ENCODE measurements at places on chromosomes 7 and 10. TPM values are rescaled to one million over a fixed set of nuclear protein-coding genes. Genes with fewer than 3 reads are reported as not detected.

GRCh38 chr7:127932496-127932895, 98.7 kb downstream of the LRRC4 start:
- H3K4me3 ChIP-seq = no peak overlapping the region
- no peak overlapping the region for H3K27ac ChIP-seq
- H3K4me1 ChIP-seq = peaks cover 3% of the 10 kb centered on the region
- H3K36me3 ChIP-seq = peaks cover 29% of the 10 kb centered on the region
- H3K27me3 ChIP-seq = no peaks in the 10 kb centered on the region

The CPA4 gene
- not detected for total RNA-seq

DNA sequence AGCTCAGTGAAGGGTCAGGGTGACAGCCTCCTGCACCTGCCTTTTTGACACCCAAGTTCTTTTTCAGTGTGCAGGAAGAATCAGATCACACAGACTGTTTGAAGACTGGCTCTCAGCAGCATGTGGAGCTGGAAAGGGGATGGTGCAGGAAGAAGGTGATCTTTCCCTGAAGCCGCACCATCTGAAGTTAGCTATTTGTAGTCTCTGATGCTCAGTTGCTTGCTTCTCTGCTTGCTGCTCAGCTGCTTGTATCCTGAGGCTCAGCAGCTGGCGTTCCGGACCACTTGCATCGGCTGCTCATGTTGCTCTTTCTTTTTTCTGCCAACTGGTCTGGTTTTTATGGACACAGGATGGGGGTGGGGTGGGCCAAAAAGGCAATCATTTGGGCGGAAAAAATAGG, 15.8 kb upstream of the DNMBP start:
- no peak for DNase-seq
- no peaks in the 10 kb centered on the region for H3K4me1 ChIP-seq
- H3K36me3 ChIP-seq = no peaks in the 10 kb centered on the region
- no peaks in the 10 kb centered on the region for H3K27me3 ChIP-seq

GRCh38 chr10:99938563-99938962, 71.2 kb downstream of the DNMBP start:
- H3K27ac ChIP-seq = no peak overlapping the region
- no peak overlapping the region for H3K4me3 ChIP-seq
- H3K36me3 ChIP-seq = no peaks in the 10 kb centered on the region
- DNase-seq = no peak
- H3K4me1 ChIP-seq = no peaks in the 10 kb centered on the region

GRCh38 chr7:133869556-133869955, 257.6 kb upstream of the LRGUK start:
- H3K4me1 ChIP-seq = no peaks in the 10 kb centered on the region
- H3K27me3 ChIP-seq = no peaks in the 10 kb centered on the region
- no peak overlapping the region for H3K4me3 ChIP-seq
- no peaks in the 10 kb centered on the region for H3K36me3 ChIP-seq

The ST8SIA6 gene
- 13.9 TPM for total RNA-seq

DNA sequence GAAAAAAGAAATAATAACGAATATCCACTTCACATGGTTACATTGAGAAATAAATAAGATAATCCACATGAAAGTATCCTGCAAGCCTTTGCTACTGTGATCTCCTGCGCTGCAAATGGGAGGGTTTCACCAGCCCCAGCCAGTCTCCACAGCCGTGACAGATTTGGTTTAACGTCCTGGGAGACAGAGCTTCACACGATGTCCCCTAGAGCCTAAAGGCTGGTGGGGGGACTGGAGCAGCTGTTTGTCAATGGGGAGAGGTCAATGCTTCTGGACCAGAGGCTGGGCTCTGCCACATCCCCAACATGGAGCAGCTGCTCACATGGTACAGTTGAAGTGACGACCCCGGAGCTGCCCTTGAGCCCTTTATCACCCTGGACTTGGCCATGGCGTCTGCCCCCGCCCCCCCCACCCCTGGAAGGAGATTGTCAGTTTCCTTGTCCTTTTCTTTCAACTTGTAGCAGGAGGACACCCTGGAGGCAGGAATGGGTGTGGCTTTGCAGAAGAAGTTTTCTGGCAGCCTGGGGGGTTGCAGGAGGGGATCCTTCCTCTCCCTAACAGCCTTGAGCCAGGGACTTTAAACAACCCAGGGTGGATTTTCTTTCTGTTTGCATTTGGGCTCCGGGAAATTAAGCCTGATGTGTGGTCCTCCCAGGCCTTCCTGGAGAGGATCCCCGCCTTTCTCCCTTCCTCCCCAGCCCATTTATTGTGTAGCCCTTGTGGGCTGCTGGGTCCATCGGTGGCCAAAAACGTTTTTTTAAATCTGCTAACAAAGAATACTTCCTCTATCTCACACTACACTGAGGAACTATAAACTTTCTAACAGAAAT, 37.0 kb upstream of the MXI1 start:
- H3K36me3 ChIP-seq = no peaks in the 10 kb centered on the region
- peaks cover 56% of the 10 kb centered on the region for H3K27me3 ChIP-seq
- no peak for DNase-seq
- H3K4me3 ChIP-seq = no peak overlapping the region
- no peak overlapping the region for H3K27ac ChIP-seq

The PRLHR gene
- total RNA-seq = not detected

GRCh38 chr7:134554417-134554966, 5.6 kb downstream of the AKR1B15 start:
- H3K4me3 ChIP-seq = no peak overlapping the region
- H3K36me3 ChIP-seq = no peaks in the 10 kb centered on the region
- no peaks in the 10 kb centered on the region for H3K4me1 ChIP-seq
- no peaks in the 10 kb centered on the region for H3K27me3 ChIP-seq
- DNase-seq = no peak

- peaks cover 5% of the 10 kb centered on the region for H3K36me3 ChIP-seq
- H3K27me3 ChIP-seq = no peaks in the 10 kb centered on the region
- no peak overlapping the region for H3K4me3 ChIP-seq
- no peak for DNase-seq
- no peak overlapping the region for H3K27ac ChIP-seq
Measured at GRCh38 chr7:55470261-55470660, 102.0 kb downstream of the VOPP1 start.

The AASS gene
- total RNA-seq = 35.6 TPM

DNA sequence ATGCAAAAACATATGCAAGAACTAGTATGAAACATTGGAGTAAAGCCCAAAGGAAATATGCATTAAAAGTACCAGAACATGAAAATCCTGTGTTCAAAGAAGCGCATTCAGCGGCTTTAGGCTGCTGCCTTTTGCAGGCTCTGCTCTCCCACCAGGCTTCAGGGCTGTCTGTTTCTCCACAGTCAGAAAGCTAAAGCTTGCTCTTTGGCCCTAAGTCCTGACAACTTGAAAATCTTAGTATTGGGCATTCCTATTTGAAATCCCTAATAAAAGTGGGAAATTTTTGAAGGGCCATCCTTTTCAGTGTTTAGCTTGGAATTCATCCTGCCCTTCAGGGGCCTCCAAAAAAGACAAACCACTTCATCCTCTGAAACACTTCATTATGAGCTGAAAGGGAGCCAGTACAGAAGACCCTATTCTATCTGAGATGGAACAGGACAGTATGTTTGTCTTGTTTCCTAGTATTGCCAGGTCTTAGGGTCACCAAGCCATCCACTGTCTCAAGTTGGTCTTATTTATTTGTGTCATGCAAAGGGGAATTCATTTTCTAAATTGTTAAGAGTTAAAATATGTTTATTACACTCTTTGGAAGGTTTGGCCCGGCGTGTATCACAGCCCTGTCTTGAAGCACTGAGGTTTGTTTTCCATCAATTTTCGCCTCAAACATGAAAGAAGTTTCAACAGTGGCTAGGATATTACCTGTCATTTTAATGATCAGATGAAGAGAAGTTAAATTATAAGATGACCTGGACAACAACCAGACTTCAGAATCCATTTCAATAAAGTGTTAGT, 326.3 kb upstream of the BMPER start:
- no peaks in the 10 kb centered on the region for H3K27me3 ChIP-seq

- no peak for DNase-seq
- H3K27ac ChIP-seq = no peak overlapping the region
- H3K4me3 ChIP-seq = no peak overlapping the region
- H3K36me3 ChIP-seq = no peaks in the 10 kb centered on the region
Measured at GRCh38 chr10:8181496-8182157, 127.1 kb downstream of the GATA3 start.

- no peaks in the 10 kb centered on the region for H3K36me3 ChIP-seq
- DNase-seq = no peak
- no peaks in the 10 kb centered on the region for H3K27me3 ChIP-seq
- no peak overlapping the region for H3K27ac ChIP-seq
- H3K4me1 ChIP-seq = no peaks in the 10 kb centered on the region
Measured at GRCh38 chr7:50533866-50534265, 31.3 kb downstream of the DDC start.

DNA sequence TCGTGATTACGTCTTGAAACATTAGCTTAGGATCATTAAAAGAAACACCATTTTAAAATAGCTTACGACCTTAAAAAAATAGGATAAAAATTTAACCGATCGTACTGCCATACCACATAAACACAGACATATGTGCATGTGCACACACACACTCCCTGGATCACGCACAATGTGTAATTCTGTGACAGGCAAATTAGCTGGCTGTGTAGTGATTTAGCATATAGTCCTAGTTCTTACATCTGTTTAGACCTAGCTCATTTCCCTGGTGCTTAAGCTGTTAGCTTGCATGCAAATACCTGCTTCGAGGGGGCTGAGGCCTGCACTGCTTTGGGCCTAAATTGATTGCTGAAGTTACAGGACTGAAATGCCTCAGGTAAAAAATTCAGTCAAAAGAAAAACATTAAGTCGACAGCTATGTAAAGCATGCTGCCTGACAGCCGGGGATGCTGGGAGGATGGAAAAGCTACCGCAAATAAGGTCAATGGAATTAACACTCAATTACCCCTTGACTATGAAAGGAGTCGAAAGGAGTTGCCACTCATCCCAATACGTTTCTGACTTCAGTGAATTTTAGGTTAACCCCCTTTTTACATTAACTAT, 267.1 kb upstream of the FZD8 start:
- H3K27me3 ChIP-seq = no peaks in the 10 kb centered on the region
- peaks cover 17% of the 10 kb centered on the region for H3K4me1 ChIP-seq
- no peak overlapping the region for H3K27ac ChIP-seq
- H3K4me3 ChIP-seq = no peak overlapping the region
- no peak for DNase-seq
- no peaks in the 10 kb centered on the region for H3K36me3 ChIP-seq

GRCh38 chr10:78266741-78267469, 233.2 kb downstream of the RPS24 start:
- no peak overlapping the region for H3K4me3 ChIP-seq
- no peaks in the 10 kb centered on the region for H3K36me3 ChIP-seq
- DNase-seq = no peak
- peak overlapping the region; percentile 47 for H3K27ac ChIP-seq
- no peaks in the 10 kb centered on the region for H3K4me1 ChIP-seq

The MAT1A gene
- total RNA-seq = 0.69 TPM

- H3K4me3 ChIP-seq = peak overlapping the region; percentile 83
- peaks cover 15% of the 10 kb centered on the region for H3K4me1 ChIP-seq
- peak; percentile 95 for DNase-seq
- H3K27ac ChIP-seq = peak overlapping the region; percentile 98
- H3K36me3 ChIP-seq = no peaks in the 10 kb centered on the region
Measured at GRCh38 chr7:5423976-5424748, 528 bp upstream of the TNRC18 start.

- no peak for DNase-seq
- no peaks in the 10 kb centered on the region for H3K4me1 ChIP-seq
- no peak overlapping the region for H3K27ac ChIP-seq
- H3K4me3 ChIP-seq = no peak overlapping the region
Measured at GRCh38 chr7:121429798-121430197, 33.7 kb upstream of the FAM3C start.

DNA sequence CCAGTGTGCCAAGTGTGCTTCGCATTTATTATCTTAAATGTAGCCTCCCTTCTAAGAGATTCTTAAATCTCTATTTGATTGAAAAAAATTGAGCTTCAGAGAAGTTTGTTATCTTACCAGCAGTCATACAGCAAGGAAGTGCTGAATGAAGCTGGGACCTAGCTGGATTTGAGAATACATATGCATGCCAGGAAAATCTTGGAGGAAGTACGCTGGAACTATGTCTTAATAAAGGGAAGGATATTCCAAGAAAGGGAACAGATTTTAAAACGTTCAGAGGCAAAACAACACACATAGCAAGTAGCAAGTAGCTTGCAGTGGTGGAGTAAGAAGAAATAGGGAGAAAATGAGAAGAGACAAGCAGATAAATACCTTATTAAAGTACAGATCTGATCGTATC, 1.5 kb downstream of the CFAP70 start:
- no peak overlapping the region for H3K27ac ChIP-seq
- no peak overlapping the region for H3K4me3 ChIP-seq
- peaks cover 7% of the 10 kb centered on the region for H3K4me1 ChIP-seq
- no peaks in the 10 kb centered on the region for H3K36me3 ChIP-seq

The ZC3HAV1 gene
- 36.0 TPM for total RNA-seq

- no peaks in the 10 kb centered on the region for H3K36me3 ChIP-seq
- H3K27ac ChIP-seq = no peak overlapping the region
- no peak overlapping the region for H3K4me3 ChIP-seq
- no peaks in the 10 kb centered on the region for H3K27me3 ChIP-seq
Measured at GRCh38 chr7:12729112-12729511, 41.7 kb downstream of the ARL4A start.

DNA sequence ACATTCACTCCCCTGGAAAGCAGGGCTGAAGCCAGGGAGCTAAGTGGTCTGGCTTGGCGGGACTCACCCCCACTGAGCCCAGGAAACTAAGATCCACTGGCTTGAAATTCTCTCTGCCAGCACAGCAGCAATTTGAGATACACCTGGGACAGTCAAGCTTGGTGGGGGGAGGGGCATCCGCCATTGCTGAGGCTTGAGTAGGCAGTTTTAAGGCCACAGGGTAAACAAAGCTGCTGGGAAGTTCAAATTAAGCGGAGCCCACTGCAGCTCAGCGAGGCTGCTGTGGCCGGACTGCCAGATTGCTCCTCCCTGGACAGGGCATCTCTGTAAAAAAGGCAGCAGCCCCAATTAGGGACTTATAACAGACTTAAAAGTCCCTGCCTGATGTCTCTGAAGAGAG, 108.2 kb upstream of the FAM13C start:
- DNase-seq = no peak
- H3K4me1 ChIP-seq = no peaks in the 10 kb centered on the region
- H3K36me3 ChIP-seq = no peaks in the 10 kb centered on the region
- H3K4me3 ChIP-seq = no peak overlapping the region
- H3K27me3 ChIP-seq = no peaks in the 10 kb centered on the region

The PAX4 gene
- not detected for total RNA-seq

- no peaks in the 10 kb centered on the region for H3K36me3 ChIP-seq
- no peak for DNase-seq
- no peaks in the 10 kb centered on the region for H3K27me3 ChIP-seq
- H3K4me3 ChIP-seq = no peak overlapping the region
Measured at GRCh38 chr10:63388421-63389031, 77.3 kb downstream of the JMJD1C start.

The SAMD9 gene
- total RNA-seq = 21.2 TPM

- H3K4me3 ChIP-seq = no peak overlapping the region
- no peak for DNase-seq
- no peaks in the 10 kb centered on the region for H3K27me3 ChIP-seq
- no peaks in the 10 kb centered on the region for H3K4me1 ChIP-seq
- H3K27ac ChIP-seq = no peak overlapping the region
Measured at GRCh38 chr10:43734716-43735115, 86.0 kb upstream of the ZNF32 start.
